ENCODE measurements at places on chromosomes 6 and 20.
A peak's percentile ranks its signal among the peaks of the same experiment; 100 is the strongest.

DNA sequence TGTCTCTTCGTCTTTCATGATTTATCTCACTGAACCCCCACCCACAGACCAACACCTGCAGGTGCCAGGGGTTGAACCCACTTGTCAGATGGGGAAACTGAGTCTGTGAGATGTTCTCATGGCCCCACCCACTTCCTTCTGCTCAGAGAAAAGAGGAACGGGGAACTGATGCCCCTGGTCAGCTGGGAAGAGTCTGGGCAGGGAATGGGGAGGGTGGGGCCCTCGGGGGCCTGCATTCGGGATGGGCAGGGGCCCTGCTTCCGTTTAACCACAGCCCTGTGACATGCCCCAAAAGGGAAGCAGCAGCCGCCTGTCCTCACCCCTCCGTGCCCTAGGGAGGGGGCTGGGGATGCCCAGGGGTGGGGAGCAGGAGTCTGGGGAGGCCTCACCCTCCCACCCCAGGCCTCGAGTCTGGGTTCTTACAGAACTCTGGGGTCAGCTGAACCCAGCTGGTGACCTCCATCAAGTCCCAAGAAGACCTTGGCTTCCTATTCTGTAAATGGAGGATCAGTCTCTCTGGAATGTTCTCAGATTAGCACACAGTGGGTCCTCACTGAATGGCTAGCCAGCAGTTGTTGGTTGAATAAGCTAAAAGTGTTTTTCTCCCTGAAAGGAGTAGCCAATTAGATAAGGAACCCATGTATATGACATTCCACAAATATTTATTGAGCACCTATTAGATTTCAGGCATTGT is 81.5 kb downstream of the CEBPB start:
- no peak for DNase-seq

DNA sequence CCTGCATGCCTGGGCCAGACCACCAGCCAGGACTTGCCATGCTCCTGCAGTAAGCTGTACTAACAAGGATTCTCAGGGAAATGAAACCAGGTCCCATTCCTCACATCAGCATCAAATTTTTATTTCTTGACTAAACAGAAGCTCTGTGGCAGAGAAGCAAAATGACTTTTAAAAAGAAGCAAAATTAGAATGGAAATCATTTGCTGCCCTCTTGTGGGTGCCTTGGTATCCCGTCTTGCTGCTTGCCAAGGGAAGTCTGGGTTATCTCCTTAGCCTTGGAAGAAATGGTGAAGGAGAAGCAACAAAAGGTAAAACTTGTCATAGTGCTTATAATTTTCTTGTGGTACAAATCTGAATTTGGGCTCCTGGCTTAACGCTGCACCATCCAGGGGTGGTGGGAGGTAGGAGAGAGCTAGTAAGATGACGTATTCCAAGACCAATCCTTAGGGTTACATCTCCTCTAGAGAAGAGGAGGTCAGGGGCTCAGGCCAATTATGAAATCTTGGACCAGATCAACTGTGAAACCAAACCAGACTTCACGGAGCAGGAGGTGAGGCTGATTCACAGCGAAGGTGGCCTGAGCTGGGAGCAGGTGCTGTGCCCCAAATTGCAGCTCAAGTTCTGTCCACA is 107.5 kb downstream of the FAXC start:
- DNase-seq: no peak

DNA sequence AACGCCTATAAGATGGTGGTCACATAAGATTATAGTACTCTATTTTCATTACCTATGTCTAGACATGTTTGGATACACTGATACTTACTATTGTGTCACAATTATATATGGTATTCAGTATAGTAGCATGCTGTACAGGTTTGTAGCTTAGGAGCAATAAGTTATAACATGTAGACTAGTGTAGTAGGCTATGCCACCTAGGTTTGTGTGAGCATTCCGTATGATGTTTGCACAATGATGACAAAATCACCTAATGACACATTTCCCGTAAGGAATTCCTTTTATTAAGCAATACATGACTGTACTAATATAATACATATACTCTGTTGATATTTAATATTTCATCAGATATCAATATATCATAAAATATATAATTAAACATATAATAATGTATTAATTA is 540.7 kb downstream of the BMP2 start:
- DNase-seq: no peak

DNA sequence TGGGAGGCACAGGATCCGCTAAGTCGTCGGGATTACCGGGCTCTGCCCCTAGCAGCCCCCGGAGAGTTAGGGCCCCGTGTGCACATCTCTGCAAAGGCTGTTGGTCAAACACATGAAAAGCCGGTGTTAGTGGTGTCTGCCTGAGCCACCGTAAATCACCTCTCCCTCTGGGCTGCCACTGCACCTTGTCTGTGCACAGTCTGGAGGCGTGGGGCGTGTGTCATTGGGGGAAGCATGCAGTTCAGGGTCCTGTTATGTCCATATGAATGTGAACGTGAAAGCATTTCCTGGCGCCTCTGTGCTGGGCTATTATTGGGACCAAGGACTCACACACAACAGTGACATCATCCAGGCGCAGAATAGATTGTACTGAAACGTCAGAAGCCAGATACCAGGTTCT is 305.6 kb downstream of the NRN1 start:
- DNase-seq: no peak

- DNase-seq: no peak
Measured at GRCh38 chr6:95576998-95577303, 384 bp upstream of the MANEA start.

DNA sequence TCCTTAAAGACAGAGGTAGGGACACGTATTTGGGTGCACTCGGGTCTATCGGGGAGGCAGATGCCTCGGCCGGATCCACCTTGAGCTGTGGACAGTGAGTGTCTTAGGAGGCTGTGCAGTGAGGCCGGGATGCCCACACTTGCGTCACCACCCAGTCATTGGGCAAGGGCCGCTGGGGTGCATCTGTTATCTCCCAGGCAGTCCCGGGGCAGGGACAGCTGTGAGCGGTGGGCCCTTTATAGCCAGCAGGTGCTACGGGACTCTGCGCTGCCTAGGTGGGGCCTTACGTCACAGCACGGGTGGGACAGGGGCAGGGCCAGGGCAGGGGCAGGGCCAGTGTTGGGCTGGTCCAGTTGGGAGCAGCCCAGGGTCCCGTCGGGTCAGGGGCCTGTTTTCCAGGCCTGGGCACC is 689 bp upstream of the COL20A1 start:
- DNase-seq: no peak

- no peak for DNase-seq
Measured at GRCh38 chr6:16828058-16828457, 66.8 kb upstream of the ATXN1 start.

DNA sequence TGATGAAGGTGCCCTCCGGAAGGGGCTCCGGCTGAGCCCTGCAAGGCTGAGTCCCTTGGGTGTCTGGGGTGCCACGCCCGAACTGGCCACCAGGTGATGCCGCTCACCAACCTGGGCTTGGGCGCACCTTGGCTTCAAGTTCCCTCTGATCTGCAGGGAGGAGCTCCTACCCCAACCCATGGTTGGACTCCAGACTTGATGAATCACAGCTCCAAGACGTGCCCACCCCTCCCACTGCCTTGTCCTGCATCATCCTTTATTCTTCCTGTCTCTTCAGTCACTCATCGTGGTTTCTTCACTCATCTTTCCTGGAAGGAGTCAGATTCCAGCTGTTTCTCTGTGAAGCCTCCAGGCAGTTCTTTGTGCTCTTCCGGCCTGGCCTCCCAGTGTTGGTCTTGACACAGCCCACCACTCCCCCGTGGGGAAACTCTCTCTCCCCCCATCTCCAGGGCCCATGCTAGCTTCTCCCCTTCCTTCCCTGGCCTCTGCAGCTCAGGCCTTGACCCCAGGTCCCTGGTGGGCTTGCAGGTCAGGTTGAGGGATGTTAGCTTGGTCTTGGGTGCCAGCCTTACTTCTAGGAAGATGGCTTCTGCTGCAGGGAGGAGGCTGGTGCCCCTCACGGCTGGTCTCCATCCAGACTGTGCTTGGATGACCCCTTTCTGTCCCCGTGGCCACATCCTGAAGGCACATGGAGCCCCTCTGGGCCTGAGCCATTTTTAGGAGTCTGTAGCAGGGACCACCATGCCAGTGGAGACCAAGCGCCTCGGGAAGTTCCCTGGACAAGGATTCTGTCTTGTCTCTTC is 2.6 kb upstream of the ZBP1 start:
- DNase-seq: peak; percentile 44

DNA sequence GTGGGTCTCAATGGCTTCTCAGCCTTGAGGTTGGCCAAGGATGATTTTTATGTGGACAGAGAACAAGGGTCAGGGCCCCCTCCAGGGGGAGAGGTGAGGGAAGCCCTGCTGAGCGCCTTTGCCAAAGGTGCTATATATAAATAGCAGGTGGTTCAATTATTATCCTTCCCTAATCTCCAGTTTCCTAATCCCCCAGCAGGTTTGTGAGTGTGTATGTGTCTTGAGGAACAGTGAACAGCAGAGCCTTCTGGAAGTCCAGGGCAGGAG is 3.2 kb upstream of the SIRPA start:
- DNase-seq: no peak

DNA sequence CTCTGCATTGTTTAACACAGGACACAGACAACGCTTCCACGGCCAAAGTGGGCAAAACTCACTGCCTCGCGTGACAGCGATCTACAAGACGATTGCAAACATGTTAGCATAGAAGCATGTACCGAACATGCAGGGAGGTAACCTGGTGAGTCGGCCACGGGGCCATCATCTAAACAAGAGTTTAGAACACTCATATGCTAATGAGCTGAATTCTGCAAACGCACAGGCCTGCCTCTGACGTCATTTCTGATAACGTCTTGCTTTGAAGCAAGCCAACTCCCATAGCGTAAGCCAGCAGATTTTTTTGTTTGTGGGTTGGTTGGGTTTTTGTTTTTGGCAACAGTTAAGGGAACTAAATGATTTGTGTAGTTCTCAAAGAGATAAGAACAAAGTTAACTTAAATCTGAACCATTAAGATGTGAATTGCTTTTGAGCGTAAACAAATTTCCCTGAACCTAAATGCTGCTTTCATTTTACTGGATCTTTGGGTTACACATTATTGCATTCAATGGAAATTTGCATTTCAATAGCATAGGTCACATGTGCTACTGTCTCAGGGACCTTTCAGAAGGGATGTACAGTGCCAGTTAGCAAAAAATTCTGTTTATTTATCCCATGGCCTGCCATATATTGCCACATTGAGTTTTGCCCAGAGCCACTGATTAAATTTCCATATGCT is 184.5 kb upstream of the PDE10A start:
- no peak for DNase-seq

DNA sequence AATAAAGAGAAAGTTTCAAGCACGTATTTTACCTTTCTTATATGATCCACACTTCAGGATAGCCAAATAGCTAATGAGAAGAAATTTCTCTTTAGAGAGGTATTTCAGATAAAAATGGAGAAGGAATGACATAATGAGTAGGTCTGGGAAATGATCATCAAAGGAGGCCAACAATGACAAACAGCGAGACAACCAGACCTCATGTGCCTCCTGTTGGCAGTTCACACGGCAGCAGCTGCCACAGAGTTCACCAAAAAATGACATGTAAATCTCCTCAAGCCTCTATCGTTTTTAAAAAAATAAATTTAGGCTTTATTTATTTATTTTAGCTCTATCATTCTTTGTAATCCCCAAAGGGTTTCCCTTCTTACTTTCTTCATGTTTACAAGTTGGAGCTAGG is 47.7 kb downstream of the SLC2A12 start:
- no peak for DNase-seq

DNA sequence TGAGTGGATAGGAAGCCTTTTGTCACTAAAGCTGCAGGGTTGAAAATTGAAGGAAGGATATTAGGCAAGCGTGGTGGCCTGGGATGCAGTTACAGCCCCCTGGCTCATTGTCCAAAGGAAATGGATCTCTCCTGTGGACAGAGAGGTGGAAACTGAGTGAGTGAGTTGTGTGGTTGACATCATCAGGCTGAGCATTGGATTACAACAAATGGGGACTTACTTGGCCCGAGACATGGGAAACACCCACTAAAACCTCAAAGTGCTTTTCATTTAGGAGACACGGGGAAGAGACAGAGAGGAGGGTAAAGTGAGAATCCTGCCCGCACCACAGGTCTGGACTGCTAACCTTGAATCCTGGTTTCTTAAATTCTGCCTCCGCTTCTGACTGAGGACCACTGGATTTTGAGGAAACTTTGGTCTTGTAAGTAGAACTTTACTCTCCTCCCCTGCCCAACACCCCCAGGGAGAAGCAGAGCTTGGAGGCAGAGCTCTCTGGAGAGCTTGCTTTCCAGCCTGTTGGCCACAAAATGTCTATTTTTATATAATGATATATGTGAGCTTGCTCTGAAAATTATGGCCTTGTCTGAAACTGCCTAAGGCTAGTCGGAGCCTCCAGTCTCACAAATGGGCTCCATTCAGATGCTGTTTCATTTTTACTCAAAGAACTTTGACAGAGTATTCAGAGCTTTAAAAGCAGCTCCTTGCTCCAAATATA is at the start of gene PKIG:
TSS of gene PKIG (plus strand) at position 269 of the 715 bp plus-strand sequence. CDS start 31,978 bp downstream, outside the sequence.
- DNase-seq: no peak

DNA sequence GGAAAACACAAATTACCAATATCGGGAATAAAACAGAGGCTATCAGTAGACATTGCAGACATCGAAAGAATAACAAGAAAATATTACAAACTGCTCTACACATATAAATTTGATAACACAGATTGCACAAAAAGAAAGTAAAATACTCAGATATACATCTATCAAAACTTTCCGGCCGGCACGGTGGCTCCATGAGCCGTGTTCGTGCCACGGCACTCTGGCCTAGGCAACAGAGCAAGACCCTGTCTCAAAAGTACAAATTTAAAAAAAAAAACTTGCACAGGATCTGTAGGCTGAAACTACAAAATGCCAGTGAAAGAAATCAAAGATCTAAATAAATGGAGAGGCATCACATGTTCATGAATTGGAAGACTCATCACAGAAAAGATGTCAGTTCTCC is 49.4 kb downstream of the SNX5 start:
- no peak for DNase-seq

- no peak for DNase-seq
Measured at GRCh38 chr6:155412335-155412734, 43.3 kb downstream of the NOX3 start.

DNA sequence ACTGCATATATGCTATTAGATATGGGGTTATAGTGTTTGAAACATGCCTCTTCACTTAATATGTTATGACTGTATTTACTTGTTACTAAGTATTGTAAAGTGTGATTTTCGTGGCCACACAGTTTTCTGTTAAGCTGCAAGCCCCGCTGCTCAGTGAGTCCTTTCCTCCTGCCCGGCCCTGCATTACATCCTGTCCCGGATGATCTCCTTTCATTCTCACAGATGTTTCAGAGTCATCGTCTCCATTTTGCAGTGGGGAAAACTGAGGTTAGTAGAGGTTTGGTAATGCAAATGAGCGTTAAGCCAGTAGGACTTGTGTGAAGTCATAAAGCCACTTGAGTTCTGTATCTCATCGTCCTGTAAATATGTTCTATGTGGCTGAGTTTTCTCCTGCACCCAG is 155.5 kb downstream of the CFAP61 start:
- DNase-seq: no peak

GRCh38 chr20:51628533-51629398 is 86.2 kb upstream of the NFATC2 start:
- no peak for DNase-seq

- no peak for DNase-seq
Measured at GRCh38 chr6:16712931-16713484, 48.3 kb downstream of the ATXN1 start.

- no peak for DNase-seq
Measured at GRCh38 chr6:73144516-73144915, 80.8 kb downstream of the KHDC1L start.

GRCh38 chr6:137571854-137572253 is 77.7 kb upstream of the OLIG3 start:
- peak; percentile 46 for DNase-seq

- DNase-seq: no peak
Measured at GRCh38 chr6:38583523-38583922, 56.2 kb downstream of the BTBD9 start.
